ENCODE measurements at places on chromosomes 3 and 15.

DNA sequence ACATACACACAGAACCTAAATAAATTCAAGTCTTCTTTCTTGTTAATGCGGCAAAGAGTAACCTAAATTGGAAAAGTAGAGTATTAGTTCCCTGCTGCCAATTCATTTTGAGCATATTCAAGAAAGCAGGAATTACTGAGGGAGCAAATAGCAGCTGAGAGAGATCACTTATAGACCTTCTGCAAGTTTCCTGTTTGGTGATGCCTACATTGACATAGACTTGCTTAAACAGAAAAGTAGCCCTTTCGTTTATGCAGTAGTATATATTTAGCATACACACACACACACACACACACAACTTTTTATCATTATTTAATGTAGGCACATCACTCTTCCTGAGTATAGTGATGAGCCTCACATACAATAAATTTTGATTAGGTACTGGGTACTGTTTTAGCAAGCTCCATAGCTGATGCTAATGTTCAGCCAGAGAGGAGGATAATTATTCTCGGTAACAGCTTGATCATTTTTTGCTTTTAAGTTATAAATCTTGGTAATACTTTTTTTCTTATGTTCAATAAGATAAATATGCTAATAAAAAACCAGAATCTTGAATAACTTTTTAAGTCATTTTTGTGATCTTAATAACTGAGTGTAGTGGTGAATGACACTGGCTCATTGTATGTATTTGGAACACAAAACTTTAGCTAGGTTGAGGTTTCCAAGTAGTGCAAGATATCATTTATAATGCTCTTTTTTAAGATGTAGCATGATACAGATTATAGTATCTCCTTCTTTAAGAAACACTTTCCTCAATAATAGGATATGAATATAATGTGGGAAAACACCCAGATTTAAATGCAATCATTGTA lies 174.7 kb downstream of the MBNL1 start:
- DNase-seq, result no peak

GRCh38 chr15:93360976-93361375 lies 272.0 kb upstream of the RGMA start:
- DNase-seq, result no peak

DNA sequence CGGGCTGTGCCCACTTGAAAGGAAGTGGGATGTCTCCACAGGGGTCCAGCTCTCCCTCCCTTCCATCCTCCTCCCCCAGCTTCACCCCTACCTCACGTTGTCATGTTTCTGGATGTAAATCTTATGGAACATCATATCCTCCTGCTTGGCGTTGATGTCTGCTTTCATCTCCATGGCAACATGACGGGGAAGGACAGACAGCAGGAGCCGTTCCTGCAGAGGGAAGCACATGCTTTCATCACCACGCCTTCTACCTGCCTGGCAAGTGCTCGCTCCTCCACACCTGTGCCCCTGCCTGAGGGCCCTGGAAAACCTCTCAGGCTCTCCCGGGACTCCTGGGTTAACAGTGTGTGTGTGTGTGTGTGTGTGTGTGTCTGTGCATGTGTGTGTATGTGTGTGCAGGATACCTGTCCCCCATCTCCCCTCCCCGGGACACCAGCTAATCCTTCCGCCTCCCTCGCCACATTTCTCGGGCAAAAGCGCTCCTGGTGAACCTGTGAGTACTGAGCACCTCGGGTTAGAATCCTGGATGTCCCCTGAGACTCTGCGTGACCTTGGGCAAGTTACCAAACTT lies 101.1 kb downstream of the ADCY5 start:
- no peak for DNase-seq

GRCh38 chr3:159322322-159322939 lies 520.6 kb downstream of the MFSD1 start:
- peak; percentile 32 for DNase-seq

DNA sequence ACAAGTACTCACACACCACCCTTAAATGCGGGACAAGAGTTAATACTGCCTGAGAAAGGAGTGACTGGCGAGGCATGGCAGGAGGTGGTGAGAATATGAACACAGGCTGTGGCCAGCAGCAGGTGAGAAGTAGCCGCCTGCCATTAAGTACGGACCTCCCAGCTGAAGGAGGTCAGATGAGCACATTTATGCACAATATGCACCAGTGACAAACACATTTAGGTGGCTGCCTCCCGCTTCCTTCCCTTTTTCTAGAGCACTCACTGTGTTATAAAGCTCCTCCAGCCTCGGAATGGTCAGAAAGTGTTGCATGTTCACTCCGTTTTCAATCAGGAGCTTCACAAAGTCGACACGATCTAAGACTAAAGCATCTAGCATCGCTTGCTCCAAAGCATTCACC lies 52.4 kb downstream of the TRPM1 start:
- DNase-seq, result no peak

Data from activated naive CD4-positive, alpha-beta T cell treated with anti-CD3 and anti-CD28 coated beads, Interleukin-2, amount 10 ng/mL, durations not matched to agents 7 days and 5 days (primary cell).